AG10803 (cell line): ENCODE measurements at places on chromosomes 12 and 14.

- DNase-seq: peak; percentile 21
Observed at GRCh38 chr12:14567351-14568162, at the start of gene PLBD1. TSS of gene PLBD1 (minus strand) at chr12:14567883. CDS start at chr12:14567696, 187 bp downstream.

GRCh38 chr14:104462651-104463630, 116.6 kb upstream of the C14orf180 start:
- DNase-seq: no peak

- DNase-seq: no peak
Observed at GRCh38 chr12:49277466-49277865, 12.6 kb downstream of the TUBA1C start.

DNA sequence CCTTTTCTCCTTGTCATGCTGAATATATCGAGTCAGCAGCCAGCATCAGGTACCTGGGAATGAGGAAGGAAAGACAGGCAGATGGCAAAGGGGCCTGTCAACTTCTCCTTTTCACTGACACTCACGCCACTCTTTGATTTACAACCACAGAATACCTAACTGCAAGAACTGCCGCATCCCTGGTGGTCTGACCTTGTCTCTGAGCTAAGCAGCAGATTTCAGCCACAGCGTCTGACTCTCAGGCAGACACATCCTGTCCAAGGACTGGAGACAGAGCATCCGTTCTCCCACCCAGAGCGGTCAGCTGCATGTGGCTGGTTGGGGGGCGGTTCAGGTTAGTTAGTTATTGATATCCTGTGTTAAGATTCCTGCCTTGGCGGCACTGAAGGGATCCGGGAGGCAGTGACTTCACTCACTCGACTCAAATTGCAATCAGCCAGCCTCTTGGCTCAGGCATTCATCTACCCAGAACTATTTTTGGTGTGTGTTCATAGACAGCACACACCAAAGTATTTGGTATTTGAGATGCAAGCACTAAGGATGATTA, 11.2 kb upstream of the MAP1LC3B2 start:
- DNase-seq: peak; percentile 58

GRCh38 chr12:70928071-70928470, 7.5 kb upstream of the PTPRR start:
- DNase-seq: no peak

DNA sequence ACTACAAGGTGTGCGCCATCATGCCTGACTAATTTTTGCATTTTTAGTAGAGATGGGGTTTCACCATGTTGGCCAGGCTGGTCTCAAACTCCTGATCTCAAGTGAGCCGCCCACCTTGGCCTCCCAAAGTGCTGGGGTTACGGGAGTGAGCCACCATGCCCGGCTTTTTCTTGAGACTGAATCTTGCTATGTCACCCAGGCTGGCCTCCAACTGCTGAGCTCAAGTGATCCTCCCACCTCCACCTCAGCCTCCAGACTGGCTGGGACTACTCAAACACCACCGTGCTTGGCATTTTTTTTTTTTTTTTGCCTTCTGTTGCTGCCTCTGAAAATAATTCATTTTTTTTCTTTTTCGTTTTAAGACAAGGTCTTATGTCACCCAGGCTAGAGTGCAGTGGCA, 8.2 kb upstream of the ESPL1 start:
- no peak for DNase-seq

DNA sequence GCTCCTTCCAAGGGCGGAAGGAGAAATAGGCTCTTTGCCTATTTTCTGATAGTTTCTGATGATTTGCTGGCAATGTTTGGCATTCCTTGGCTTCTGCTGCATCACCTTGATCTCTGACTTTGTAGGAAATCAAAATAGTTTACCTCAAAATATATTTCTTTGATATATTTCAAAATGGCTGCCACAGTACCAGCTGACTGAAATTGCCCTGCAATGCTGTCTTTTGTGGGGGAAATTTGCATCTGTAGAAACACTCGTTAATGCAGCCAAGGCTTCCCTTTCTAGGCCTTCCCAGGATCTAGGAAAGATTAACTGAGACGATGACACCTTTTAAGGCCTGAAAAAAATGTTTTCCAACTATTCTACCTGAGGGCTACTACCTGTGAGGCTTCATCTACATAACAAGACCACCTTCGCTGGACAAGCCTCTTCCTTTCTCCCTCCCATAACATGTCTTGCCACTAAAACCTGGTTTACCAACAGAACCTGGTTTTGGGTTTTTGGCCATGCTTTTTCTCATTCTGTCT, 212.8 kb upstream of the SSTR1 start:
- no peak for DNase-seq

GRCh38 chr12:5798242-5799015, 146.6 kb downstream of the ANO2 start:
- no peak for DNase-seq

DNA sequence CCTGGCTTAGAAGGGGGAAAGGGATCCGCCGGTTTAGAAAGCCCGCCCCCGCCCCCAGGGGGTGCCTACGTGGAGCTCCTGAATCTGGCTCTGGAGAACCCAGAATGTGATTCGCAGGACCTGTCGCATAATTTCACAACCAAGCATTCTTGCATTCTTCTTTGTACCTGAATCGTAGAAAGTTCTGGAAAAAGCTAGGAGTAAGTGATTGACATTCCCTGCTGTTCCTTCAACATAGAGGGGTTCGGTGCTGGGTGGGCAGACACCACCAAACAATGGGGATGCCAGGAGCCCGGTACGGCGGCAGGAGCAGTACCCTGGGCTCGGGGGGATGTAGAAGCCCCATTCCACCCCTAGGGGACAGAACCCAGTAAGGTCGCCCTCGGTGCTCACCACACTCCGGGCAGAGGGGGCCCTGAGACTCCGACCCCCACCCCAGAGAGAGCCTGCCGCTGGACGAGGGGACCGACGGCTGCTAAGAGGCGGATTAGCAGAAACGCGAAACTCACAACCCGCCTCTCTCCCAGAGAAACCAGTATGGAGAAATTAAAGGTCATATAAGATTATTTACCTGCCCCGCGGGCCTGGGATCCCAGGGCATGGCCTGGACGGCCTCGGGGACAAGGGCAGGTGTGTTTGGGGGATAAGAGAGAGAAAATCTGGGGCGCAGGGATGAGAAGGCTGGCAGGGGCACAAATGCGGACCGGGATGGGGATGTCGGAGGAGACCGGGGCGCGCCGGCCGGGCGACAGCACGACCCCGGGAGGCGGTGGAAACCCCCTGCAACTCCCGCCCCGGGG, 520 bp downstream of the CSRP2 start:
- DNase-seq: no peak

- DNase-seq: no peak
Observed at GRCh38 chr14:29607169-29607568, 320.5 kb downstream of the PRKD1 start.

- DNase-seq: no peak
Observed at GRCh38 chr14:100898935-100899883, 4.3 kb downstream of the RTL1 start.

DNA sequence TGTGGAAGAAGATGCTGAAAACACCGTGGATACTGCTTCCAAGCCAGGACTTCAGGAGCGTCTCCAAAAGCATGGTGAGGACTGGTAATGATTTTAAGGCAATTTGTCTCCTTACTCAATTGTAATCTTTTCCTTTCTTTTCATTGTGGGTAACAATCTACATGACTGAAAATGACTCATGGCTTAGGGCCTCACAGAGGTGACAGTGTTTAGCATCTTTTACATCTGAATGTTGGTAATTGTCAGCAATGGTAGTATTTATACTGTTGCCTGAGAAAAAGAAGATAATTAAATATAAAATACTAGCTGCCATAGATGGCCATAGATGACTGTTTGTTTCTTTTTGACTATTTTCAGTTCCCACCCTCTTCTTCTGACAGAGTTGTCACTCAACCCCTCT, 31.6 kb downstream of the TULP3 start:
- peak; percentile 10 for DNase-seq

- DNase-seq: no peak
Observed at GRCh38 chr12:1749019-1749418, 58.1 kb downstream of the ADIPOR2 start.

- no peak for DNase-seq
Observed at GRCh38 chr12:31346267-31346666, 20.3 kb upstream of the SINHCAF start.

GRCh38 chr12:6605421-6606330, 1.5 kb downstream of the CHD4 start:
- no peak for DNase-seq

GRCh38 chr14:98167705-98168104, 1104.3 kb downstream of the BCL11B start:
- no peak for DNase-seq

GRCh38 chr14:76193696-76194095, 42.0 kb downstream of the GPATCH2L start:
- no peak for DNase-seq

GRCh38 chr12:80050236-80050635, 49.1 kb upstream of the OTOGL start:
- DNase-seq: no peak

GRCh38 chr12:92987846-92988621, 58.9 kb upstream of the EEA1 start:
- no peak for DNase-seq

GRCh38 chr12:112685321-112685720, 106.2 kb upstream of the RPH3A start:
- no peak for DNase-seq

DNA sequence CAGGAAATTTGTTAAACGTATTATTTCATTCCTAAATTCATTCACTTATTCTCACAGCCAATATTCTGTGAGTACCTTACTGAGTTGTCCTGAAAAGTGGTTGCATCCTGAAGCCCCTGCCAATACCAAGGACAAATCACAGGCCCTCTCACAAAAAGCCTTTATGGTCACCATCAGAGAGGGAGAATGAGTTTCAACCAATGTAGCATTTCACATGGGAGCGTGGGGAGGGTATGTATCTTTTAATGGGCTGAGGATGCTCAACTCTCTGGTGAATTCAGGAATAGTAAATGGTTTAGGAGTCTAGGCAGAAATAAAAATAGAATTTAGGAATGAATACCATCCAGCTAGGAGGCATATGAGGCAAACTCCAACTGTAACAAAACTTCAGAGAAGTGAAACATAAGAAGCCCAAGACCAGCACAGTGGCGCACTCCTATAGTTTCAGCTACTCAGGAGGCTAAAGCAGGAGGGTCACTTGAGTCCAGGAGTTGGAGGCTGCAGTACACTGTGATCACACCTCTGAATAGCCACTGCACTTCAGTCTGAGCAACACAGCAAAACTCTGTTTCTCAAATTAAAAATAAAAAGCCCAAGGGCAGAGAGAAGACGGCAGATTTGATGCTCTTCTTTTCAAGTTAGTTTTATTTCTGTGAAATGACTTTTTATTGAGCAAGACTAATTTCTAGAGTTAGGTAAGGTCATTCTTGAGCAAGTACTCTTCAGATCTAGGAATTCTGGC, 142.7 kb downstream of the HMGA2 start:
- no peak for DNase-seq

DNA sequence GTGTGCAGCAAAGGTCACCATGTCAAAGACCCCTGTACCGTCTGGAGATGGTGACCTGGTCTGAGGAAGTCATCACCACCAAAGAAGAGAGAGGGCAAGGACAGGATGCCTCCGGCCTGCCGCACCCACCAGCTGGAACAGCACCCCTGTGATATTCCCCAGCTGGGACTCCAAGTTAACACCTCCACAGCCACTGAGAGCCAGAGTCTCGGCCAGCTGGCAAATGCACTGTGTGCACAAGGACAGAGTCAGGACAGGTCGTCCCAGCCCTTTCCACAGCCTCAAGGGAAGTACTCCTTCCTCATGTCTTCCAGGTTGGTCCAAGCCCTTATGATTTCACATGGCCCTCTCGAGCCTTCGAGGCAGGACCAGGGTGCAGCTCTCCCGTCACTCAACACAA, 19.3 kb upstream of the FKBP4 start:
- DNase-seq: no peak

GRCh38 chr12:2689393-2689792, 105.4 kb upstream of the FKBP4 start:
- DNase-seq: no peak

DNA sequence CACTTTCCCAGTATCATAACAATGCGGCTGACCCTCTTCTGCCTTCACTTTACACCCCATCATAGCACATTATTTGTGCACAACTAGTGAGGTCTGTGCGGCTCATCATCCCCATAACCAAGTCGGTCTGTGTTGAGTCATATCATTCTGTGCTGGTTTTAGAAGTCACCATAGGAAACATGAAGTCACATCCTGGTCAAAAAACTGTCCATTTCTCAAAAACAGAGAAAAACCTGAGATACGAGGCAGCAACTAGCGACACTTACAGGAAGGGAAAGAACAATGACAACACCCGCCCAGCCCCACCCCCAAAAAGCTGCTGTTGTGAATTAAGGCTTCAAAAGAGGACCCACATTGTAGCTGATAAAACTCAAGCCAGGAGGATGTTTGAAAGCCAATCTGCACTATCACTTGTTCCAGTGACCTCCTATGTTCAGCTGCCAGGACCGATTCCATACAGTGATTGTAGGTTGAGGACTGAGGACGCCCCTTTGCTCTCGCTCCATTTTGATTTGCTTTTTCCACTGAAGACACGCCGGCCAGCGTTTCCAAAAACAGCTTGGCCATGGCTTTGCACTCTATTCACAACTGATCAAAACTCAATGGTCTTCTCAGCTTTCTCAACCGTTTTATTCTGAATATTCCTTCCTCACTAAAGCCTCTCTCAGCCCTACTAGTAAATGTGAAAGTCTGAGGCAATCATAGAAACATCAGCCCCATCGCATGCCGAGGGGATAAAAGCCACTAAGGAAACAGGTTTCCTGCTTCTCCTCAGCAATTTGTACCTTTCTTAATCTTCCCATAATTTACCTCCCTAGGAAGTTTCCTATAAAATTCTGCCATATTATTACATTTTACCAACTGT, 87.5 kb downstream of the DUSP16 start:
- DNase-seq: no peak

DNA sequence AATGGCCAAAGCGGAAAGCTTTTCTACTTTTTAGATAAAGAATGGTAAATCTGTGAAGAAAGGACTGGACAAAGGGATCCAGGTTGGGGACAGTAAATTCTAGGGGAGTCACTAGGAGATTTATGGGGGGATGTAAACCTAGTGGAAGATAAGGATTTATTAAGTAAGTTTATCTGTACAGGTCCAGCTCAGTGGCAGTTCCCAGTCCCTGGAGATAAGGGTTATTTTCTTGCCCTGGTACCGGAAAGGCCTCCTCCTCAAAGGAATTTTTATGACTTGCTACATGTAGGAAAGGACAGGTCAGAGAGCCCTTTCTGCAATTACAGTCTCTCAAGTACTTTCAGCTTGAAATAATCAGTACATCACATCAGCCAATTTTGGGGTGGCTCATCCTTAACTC, 72.6 kb upstream of the BICD1 start:
- DNase-seq: no peak

- peak; percentile 64 for DNase-seq
Observed at GRCh38 chr12:49580572-49581535, 12.9 kb upstream of the MCRS1 start.

GRCh38 chr14:96614481-96614881, 112.3 kb downstream of the PAPOLA start:
- no peak for DNase-seq
